ENCODE measurements at places on chromosomes 6 and 20.

DNA sequence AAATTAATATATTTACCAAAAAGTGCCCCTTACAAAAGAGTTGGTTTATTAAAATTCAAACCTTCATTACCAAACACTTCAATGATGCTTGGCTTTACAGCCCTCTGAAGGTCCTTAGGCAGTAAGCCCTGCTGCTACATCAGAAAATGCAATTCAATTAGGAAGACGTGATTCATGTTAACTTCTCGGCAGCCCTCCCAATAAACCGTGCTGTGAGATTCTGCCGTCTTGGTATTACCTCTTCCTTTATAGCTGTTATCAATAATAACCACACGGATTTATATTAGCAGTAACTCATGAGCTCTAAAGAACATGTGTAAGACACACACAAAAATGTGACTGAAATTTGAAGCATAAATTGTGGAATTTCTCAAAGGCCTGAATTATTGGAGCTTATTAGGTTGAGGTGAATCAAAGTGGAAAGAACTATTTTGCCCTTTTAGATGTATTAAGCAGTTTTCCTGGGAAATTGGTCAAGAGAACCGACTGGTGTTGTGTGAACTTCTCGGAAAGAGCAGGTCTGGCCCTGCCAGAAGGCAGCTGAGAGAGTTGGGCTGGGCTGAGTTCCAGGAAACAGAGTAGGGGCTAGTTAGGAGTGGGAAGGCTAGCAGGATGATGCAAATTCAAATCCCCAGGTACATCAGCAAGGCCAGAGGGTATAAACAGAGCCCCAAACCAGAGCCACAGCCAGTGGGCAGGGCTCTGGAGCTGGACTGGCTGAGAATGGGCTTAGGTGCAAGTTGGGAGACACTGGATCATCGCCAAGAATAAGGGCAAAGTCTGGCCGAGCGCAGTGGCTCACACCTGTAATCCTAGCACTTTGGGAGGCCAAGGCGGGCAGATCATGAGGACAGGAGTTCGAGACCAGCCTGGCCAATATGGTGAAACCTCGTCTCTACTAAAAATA, 33.1 kb downstream of the FGD2 start:
- no peak for DNase-seq

- no peak for DNase-seq
Measured at GRCh38 chr20:45365444-45365970, 2.6 kb downstream of the SYS1 start.

DNA sequence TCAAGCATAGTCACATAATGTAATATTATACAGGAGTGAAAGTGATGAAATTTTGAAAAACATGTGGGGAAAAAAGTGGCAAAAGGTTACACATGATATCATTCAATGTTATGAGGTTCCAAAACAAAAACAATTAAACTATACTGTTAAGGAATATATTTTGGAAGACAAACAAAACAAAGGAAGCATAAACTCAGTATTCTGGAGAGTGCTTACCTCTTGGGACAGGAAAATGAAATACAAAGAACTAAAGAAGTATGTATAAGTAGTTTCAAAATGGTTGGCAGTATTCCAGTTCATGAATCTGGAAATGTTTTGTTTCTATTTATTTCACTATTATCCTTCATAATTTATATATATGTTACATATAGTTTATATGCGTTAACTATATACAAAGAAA, 213.5 kb downstream of the MOXD1 start:
- DNase-seq, result no peak

- DNase-seq, result no peak
Measured at GRCh38 chr6:69802995-69803394, 6.2 kb upstream of the LMBRD1 start.

DNA sequence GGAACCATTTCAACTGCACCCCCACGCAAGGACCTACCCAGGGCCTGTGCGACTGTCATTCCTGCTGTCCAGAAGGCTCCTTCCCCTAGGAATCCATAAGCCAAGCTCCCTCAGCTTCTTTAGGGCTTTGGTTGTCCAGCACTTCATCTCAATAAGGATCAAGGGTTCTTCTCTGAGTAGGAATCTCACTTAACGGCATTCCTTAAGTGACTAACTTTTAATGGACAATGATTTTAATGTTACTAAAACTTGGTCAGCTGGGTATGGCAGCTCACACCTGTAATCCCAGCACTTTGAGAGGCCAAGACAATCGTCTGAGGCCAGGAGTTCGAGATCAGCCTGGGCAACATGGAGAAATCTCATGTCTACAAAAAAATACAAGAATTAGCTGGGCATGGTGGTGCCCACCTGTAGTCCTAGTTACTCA, 13.4 kb downstream of the UBE2V1 start:
- DNase-seq, result no peak

GRCh38 chr20:63705232-63706026, 2.3 kb downstream of the ARFRP1 start:
- peak; percentile 4 for DNase-seq

GRCh38 chr20:32762754-32763201, 593 bp downstream of the DNMT3B start:
- DNase-seq, result peak; percentile 59

DNA sequence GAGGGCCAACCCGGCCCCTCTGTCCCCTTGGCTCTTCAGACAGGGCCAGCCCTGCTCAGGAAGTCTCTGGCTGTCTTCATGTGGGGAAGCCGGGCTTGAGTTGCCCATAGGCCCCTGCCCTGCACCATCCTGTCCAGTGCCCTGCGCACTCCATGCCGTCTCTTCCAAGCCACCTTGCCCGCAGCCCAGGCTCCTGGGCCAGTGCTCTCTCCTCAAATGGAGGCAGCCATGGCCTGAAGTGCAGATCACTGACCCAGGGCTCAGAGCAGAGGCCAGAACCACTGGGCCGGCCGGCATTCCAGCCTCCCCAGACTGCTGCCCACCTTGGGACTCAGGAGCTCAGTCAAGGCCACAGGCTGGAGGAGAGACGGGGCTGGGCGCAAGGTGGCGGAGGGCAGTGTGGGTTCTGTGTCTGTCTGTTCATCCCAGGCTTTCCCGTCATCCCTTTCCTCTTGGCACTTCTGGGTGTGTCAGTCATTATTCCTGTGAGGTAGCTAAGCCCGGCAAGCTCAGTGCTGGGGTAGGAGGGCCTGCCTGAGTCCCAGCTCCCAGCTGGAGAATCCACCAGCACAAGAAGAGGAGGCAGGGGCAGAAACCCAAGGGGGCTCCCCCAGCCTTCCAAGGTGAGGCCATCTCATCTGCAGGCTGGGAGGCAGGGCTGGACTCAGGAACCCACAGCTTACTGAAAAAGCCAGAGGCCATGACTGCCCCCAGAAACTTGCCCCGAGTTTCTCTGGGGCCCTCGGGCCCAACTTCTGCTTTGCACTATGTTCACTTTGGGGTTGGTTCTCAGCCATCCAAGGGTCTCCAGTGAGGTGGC, 22.4 kb downstream of the SDCBP2 start:
- DNase-seq, result no peak

- DNase-seq, result no peak
Measured at GRCh38 chr6:170094686-170095272, 196.1 kb downstream of the DLL1 start.

All from GM13977 (cell line).